ENCODE measurements at places on chromosomes 5 and 9. TPM values are rescaled to one million over a fixed set of nuclear protein-coding genes. Genes with fewer than 3 reads are reported as not detected.

- DNase-seq: no peak
Observed at GRCh38 chr9:101711330-101711941, 27.0 kb downstream of the GRIN3A start.

DNA sequence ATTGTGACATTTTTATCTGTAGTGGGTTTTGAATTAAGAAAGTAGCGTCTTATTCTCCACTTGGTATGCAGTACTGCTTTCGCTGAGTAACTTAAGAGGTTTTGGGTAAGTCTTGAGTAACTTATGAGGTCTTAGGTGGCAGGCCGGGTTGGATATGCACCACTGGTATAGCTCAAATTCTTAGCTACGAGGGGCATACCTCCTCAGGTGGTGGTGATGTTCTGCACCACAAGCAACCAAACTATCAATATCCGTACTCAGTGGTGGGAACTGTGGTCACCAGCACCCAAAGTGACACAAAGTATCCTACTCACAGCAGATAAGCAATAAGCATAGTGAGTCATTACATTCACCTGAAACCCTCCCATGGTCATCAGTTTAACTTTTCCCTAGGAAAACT lies 13.7 kb downstream of the SMC2 start:
- DNase-seq: no peak

GRCh38 chr5:43555895-43556606 lies 826 bp downstream of the PAIP1 start:
- DNase-seq: peak; percentile 41

GRCh38 chr5:120260651-120261050 lies 203.4 kb upstream of the PRR16 start:
- DNase-seq: no peak

DNA sequence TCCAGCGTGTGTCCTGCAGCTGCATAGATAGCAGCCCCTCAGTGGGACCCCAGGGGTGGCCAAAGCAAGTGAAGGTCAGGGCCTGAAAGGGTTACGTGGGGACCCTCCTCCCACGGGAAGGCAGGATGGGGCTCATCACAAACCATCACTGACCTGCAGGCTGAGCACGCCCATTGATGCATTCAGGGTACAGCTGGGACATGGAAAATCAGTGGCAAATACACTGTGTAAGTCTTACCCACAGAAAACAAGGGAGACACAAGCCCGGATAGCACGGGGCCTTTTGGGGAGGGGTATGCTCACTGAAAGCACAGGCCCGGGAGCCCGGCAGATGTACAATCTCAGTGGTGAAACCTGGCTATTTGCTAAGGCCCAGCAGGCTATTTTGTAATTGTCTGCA lies 49.1 kb downstream of the SEMA4D start:
- DNase-seq: no peak

- DNase-seq: peak; percentile 81
Observed at GRCh38 chr5:150066901-150067396, 19.4 kb downstream of the CSF1R start.

DNA sequence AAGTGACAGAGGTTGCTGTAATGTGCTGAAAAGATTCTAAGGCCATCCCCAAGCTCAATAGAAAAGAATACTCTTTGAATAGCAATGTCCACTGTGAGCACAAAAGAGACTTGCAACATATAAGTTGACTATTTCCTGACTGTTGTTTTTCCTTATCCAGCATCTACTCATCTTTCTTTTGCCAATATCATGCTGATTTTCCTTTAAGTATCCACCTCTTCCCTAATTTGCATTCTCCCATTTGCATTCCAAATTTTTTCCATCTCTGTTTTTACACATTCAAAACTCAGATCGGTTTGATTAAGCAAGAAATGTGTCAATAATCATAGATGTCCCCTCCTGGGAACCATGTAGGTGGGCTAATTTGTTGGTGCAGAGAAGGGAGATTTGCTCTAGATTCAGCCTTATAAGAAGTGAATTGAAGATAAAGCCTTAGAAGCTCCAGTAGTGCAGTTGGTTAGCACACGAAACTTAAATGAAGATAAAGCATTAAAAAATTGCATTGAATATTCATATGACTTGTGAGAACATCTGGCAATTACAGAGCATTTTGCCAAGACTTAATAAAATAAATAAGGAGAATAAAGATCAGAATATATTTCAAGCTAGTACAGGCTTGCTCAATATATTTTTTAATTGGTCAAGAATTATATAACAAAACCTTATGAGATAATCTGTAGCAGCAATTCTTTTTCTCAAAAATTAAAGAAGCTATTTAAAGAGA lies 267.6 kb downstream of the TMEM167A start:
- no peak for DNase-seq

- DNase-seq: no peak
Observed at GRCh38 chr9:99607842-99608448, 213.7 kb upstream of the NR4A3 start.

Gene CDC37L1
- 22.1 TPM for total RNA-seq

Gene PKD2L2
- total RNA-seq: not detected

Gene SPRY4
- 1.3 TPM for total RNA-seq

Gene TSLP
- 2.0 TPM for total RNA-seq

Gene TICAM2
- total RNA-seq: 0.38 TPM

Measured in bronchial epithelial cell (primary cell).